Caco-2 (cell line): ENCODE measurements at places on chromosomes 5 and 9.

- H3K27me3 ChIP-seq, result no peaks in the 10 kb centered on the region
- no peak for DNase-seq
- H3K27ac ChIP-seq, result no peak overlapping the region
These were observed 172.8 kb downstream of the COL23A1 start for GRCh38 chr5:178417391-178417811.

- H3K27me3 ChIP-seq, result no peaks in the 10 kb centered on the region; the same call in 1 of the 2 replicates
- DNase-seq, result no peak
- H3K36me3 ChIP-seq, result no peaks in the 10 kb centered on the region
- no peaks in the 10 kb centered on the region for H3K4me1 ChIP-seq
These were observed 110.7 kb downstream of the PLK2 start for GRCh38 chr5:58348996-58349728.

DNA sequence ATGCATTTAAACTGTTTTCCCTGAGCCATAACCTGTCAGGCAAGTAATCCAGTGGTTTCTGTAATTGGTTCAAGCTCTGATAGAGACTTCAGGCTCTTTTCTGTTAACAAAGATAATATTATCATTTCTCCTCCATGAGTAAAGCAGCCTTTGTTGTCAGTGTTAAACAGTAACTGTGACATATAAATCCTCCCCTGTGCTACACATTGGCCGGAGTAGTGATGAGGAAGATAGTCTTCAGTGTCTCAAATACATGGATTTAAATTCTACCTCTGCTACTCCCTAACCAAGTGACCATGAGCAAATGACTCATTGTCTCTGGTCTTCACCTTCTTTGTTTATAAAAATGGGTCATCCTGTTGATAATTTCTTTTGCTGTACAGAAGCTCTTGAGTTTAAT is 615.5 kb upstream of the CHD1 start:
- H3K27me3 ChIP-seq, result no peaks in the 10 kb centered on the region
- peaks cover 14% of the 10 kb centered on the region for H3K4me1 ChIP-seq
- DNase-seq, result no peak
- H3K4me3 ChIP-seq, result no peak overlapping the region

- H3K27me3 ChIP-seq, result no peaks in the 10 kb centered on the region
- DNase-seq, result peak; percentile 27
- H3K4me1 ChIP-seq, result peaks cover 10% of the 10 kb centered on the region
- H3K36me3 ChIP-seq, result no peaks in the 10 kb centered on the region
- no peak overlapping the region for H3K4me3 ChIP-seq
These were observed 10.7 kb downstream of the PDLIM4 start for GRCh38 chr5:132267931-132268768.

- H3K27ac ChIP-seq, result peak overlapping the region; percentile 32
- H3K36me3 ChIP-seq, result no peaks in the 10 kb centered on the region
- peaks cover 23% of the 10 kb centered on the region for H3K4me1 ChIP-seq
These were observed 1.9 kb upstream of the CLTB start for GRCh38 chr5:176418251-176418650.
